ENCODE measurements at places on chromosomes 5 and 9.

GRCh38 chr9:121367306-121368137 is 2.5 kb downstream of the STOM start:
- DNase-seq: no peak

DNA sequence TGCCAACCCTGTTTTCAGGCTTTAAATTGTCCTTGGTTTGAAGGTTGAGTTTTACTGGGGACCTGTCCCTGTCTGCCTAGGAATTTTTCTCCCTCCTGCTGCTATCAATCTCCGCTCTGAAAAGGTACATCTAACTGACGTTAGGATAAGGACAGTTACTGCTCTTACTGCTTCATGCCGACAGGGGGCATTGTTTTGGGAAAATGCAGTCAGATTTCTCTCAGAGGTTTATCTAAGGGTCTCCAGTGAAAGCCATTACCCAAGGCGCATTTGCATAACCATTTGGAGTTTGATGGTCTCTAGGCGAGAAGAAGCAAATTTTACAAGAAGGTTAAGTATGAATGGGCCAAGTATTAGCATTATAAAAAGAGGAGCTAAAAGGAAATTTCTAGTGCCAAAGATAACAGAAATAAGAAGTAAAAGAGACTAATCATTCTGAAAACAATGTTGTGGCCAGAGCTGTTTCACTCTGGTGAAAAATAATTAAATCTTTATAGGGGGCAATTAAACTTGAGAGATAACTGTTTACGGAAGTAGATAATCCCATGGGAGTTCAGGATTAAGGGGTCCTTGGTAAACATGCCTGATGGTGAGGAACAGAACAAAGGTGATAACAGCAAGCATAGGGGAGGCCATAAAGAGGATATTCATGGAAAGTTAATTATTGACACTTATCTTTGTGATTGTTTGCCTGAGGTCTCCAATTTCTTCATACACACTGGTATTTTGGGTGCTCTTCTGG is 605.0 kb downstream of the MTRR start:
- DNase-seq: no peak

DNA sequence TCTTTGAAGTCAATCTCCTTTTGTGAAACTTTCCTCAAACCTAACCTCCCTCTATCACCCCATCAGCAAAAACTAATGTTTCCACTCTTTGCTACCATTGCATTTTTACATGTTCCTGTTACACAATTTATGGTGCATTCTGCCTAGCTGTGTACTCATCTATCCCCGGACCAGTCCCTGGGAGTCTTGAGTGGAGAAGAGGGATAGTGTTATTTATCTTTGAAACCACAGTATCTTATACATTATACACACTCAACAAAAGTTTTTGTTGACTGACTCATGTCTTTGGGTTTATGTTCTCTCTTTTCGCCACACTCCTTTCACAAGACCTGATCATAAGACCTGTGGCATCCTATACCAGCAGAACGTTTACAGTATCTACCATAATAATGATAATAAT is 26.4 kb downstream of the TNFAIP8 start:
- no peak for DNase-seq

- DNase-seq: no peak
Observed at GRCh38 chr9:4020755-4021296, 279.0 kb downstream of the GLIS3 start.

- DNase-seq: no peak
Observed at GRCh38 chr9:18692268-18692667, 218.3 kb downstream of the ADAMTSL1 start.

- DNase-seq: no peak
Observed at GRCh38 chr5:8577792-8578191, 708.8 kb downstream of the MTRR start.

- no peak for DNase-seq
Observed at GRCh38 chr5:89086390-89087086, 203.6 kb upstream of the MEF2C start.

GRCh38 chr9:136238342-136238732 is 7.3 kb downstream of the QSOX2 start:
- no peak for DNase-seq

GRCh38 chr9:115941561-115942315 is 211.9 kb upstream of the PAPPA start:
- no peak for DNase-seq

DNA sequence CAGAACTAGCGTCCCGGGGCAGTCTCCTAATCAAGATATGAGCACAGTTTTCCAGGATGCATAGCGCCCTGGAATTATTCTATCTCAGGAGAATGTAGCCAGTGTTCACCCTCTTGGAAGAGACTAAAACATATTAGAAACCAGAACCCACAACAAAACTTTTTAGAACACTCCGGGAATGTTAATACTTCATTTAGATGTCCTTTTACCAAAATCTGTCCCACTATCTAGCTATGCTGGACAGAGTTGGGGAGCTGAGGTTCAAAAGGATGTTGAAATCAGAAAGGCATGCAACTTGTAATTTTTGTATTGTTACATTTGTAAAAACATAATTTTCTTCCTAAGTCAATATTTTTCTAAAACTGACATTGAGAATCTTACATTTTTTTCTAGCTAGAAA is 386.5 kb upstream of the RFX3 start:
- no peak for DNase-seq
